ENCODE measurements at places on chromosomes 6 and 20.
A peak's percentile ranks its signal among the peaks of the same experiment; 100 is the strongest.

DNA sequence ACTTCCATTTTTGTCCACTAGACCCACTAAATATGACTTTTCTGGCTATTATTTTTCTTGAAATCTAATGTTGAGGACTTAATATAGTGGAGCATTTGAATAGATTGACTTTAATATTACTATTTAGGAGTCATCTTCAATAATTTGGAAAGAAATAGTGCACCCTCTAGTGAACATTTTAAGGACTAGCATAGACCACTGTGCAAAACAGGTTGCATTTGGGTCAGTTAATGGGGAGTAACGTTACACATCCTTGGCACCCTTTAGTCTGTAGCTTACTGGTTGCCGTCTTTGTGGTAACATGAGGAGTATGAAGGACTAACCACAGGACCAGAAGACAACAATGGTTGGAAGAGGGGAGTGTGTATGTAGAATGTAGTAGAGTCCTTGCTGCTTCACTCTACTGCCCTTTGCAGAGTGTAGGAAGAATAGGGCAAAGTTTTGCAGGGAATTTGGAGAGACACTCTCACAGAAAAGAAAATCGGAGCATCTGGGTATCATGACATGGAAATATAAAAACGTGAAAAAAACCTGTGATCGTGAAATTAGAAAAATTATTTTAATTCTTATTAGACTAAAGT, 25.2 kb downstream of the RFPL4B start:
- DNase-seq, result no peak

GRCh38 chr6:41938590-41939175, 2.9 kb downstream of the CCND3 start:
- no peak for DNase-seq

DNA sequence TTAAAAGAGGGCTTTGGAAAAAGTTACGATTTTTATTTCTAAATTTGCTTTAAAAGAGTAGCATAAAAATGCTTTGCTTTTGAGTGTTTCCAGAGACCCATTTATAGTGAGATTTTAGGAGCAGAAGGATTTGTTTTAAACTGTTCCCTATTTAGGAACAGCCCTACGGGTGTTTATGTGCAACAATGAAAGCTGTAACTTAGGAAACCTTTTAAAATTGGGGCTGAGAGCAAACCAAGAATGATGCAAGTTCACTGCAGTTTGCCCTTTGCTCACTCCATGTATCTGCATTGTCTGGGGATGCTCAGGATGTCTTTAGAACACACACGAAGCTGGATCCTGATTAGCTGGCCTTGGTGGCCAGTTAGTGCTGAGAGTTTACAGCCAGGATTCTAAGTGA, 40.9 kb downstream of the GHRH start:
- DNase-seq, result no peak

GRCh38 chr6:157849288-157850017, 26.4 kb downstream of the SNX9 start:
- no peak for DNase-seq

DNA sequence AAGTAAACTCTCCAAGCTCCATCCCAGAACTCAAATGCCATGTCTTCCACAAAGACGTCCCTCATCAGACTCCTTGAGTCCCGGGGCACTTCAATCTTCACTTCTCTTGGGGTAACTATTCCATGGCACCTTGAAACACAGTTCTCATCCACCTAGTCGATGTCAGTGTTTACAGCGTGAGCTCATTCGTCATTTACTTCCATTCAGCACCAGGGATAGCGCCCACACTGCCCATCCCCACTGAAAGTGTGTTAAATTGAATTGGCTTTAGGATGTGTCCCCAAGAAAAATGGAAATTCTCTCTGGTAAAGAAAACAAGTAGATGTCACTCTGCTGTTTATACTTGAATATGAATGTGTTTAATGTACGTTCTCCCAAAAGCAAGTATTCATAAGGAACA, 31.3 kb downstream of the KCNK15 start:
- DNase-seq, result no peak

DNA sequence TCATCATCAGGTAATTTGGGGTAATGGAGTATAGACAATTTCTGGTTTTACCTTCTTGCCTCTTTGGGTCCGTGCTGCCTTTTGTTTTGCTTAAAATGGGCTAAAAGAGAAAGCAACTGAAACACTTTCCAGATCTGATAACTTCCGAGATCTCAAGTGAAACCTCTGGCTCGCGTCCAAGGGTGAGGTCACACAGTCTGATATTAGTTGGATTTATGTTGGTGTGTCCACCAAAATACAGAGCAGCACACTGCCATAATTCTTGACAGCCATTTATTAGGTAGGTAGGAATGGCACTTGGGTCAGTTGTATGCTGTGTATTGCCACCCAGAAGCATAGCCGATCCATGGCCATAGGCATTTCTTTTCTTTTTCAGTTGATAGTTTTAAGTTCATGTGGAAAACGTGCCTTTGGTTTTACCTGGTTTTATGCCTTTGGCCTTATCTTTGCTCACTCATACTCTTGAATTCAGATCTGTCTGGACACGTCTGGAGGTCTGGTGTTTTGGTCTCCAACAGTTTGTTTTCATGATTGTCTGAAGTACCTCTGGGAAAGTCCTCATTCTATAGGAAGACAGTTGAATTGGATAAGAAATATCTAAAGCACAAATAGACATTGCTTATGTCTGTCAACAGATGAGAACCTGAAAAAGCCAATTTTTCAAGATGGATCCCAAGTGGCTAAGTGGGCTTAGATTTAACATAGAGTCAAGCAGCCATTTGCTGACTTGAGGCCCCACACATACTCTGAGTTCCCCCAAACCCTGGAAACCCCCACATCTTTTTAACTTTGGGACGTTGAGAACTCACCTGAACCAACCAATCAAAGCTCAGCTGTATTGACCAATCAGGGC, 320.8 kb downstream of the SOX4 start:
- DNase-seq, result peak; percentile 78

GRCh38 chr6:166580076-166581050, 6.1 kb downstream of the RAMACL start:
- DNase-seq, result no peak

DNA sequence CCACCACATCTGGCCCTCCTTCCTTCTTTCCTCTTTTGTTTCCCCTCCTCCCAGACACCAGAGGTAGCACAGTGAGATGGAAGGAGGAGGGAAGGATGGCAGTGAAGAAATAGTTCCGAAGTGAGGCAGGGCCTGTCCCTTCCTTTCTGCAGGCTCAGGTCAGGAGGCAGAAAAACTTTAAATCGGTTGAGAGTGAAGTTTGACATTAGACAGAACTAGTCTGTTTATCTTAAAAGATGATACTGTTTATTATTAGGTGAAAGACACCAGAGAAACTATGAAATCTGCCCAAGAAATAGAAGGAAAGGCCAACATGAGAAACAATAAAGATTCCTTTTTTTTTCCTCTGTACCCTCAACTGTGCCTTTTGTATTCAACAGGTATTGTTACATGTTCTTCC, 670.3 kb downstream of the UTRN start:
- no peak for DNase-seq

DNA sequence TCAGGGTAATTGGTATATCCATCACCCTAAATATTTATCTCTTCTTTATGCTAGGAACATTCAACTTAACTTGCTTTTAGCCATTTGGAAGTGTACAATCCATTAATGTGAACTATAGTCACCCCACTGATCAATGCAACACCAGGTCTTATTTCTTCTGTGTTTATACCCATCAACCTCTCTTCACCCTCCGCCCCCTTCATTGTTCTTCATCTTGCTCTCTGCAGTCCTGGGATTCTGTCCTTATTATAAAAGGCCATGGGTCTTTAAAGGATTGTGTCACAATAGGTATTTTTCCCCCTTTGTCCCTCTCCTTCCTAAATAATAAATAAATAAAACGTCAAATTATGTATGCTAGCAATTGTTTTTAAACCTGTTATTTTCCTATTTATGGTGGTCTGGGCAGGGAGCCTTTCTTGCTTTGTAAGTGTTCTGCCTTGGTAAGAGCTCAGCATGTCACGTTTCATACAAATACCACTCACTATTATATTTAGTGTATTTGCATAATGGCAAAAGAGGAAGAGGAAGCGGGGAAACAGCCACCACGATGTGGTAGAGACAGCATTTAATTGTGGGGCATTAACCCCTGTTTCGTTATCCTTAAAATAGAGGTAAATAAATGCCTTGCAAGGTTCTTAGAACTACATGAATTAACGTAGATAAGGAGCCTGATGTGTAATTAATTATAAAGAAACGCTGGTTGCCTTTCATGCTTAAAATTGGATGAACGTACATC, 1.9 kb downstream of the ABRACL start:
- no peak for DNase-seq

GRCh38 chr6:121274666-121275295, 59.5 kb downstream of the TBC1D32 start:
- DNase-seq, result no peak

- no peak for DNase-seq
These were observed 88.4 kb downstream of the ID4 start for GRCh38 chr6:19925533-19925932.

- DNase-seq, result no peak
These were observed 2.9 kb upstream of the TFB1M start for GRCh38 chr6:155317186-155317585.

DNA sequence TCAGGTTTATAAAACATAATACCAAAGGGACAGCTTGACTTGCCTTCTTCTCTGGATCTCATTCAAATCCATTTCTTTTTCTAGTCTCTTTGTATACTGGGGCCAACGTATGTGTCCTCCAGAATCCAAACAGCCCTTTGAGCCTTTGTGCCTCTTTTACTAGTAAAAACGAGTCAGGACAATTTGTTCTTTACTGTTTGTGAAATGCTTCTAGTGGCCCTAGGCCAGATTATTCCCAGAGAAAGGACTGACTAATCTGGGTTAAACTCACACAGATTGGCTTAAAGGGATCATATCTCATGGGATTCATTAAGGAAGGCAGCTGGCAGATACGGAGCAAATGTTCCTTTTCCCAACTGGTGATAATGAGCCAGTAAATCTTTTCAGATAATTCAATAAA, 32.1 kb upstream of the MANEA start:
- DNase-seq, result no peak

DNA sequence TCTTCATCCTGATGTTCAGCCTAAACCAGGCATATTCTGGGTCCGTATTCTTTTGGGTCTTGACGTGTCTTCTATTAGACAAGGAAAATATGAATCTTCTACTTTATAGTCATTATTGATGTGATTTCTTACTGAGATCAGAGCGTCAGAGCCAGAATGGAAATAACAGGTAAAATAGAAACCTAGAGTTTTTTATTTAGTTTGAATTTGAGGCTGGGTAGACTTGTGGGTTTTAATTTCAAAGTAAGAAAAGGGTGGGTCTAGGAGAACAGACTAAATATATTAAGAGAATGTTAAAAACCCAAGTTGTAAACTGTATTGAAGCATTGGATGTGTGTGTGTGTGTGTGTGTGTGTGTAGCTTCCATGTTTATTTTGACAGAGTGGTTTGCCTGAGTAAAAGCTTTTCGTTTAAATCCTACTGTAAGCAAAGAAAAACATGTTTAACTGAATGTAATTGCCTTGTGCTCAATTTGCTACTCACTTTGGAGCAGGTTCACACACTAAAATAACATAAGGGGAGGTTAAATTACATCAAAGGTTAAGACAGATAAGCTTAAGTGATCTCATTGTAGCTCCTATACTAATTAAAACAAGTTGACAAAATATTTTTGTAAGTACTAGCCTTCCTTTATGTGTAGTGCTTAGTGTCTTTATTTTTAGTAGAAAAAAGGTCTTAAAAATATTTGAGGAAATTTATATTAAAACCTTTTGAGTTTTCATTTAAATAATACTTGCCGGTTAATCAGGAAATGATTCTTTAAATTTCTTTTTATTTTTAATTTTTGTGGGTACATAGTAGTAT, 17.4 kb downstream of the HECA start:
- DNase-seq, result no peak

DNA sequence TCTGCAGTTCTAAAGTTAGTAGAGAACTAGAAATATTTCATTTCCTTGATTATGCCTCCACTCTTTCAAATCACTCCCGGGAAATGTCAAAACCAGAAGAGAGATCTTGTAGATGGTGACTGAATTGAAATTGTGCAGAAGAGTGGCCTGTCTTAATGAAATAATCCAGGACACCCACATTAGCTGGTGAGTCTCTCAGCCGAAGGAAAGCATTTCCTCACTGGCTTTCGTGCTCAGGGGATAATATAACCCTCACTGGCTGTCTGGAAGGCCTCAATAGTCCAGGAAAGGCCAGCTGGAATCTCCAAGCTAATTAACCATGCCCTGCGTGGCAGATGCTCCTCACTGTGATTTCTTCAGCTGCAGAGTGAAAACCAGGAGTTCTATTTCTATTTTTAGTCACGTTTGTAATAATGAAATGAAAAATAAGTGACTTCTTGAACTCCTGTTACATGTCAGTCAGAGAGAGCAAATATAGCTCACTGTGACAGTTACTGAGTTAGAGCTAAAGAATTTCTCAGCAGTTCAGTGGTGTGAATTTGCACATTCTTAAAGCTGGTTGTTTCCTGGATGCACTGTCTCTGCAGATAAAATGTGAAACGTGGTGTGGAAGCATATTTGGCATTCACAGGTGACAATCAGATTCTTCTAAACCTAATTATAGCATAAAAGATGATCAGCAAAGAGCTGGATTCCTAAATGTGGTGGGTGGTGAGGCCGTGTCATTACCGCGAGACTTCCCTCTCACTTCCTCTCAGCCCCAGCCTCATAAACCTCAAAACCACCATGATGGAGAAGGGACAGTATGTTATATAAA, 211.7 kb downstream of the LMBRD1 start:
- no peak for DNase-seq

DNA sequence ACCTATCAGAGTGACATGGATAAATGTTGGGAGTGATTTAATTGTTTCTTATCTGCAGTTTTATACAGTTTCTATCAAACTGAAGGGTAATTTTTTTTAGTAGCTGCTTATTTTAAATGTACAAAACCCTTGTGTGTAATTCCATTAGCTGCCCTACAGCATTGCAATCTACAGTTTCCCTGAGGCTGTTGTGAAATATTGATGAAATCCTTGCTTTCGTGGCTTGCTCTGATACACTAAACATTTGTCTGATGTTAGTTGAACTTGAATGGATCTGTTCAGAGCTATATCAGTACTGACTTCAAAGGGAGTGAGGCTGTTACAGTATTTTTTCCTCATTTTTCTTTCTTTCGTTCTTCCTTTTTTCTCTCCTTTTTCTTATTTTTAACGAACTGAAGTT, 255.4 kb downstream of the TSHZ2 start:
- no peak for DNase-seq

DNA sequence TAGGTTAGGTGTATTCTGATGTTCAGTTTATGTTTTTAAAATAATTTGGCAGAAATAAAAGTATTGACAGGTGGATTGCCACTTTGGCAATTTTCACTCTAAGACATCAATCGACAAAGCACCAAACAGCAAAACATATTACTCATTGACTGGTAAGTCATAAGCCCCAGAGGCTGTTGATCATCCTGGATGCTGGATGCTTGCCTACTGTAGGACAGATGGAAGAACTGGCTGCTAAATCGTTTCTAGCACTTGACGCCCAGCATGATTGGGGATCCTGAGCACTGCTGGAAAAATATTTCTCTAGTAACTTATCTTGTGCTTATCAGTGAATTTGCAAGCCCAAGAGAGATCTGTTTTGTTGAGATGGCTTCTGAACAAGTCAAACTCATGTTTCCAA, 1001.9 kb upstream of the FLRT3 start:
- no peak for DNase-seq

- no peak for DNase-seq
These were observed 79.2 kb downstream of the SCML4 start for GRCh38 chr6:107744927-107745326.

- DNase-seq, result no peak
These were observed 443.8 kb downstream of the HAO1 start for GRCh38 chr20:7496394-7496991.

Data from heart left ventricle (tissue), 16 donors.